ENCODE measurements at places on chromosomes 1 and 21.

DNA sequence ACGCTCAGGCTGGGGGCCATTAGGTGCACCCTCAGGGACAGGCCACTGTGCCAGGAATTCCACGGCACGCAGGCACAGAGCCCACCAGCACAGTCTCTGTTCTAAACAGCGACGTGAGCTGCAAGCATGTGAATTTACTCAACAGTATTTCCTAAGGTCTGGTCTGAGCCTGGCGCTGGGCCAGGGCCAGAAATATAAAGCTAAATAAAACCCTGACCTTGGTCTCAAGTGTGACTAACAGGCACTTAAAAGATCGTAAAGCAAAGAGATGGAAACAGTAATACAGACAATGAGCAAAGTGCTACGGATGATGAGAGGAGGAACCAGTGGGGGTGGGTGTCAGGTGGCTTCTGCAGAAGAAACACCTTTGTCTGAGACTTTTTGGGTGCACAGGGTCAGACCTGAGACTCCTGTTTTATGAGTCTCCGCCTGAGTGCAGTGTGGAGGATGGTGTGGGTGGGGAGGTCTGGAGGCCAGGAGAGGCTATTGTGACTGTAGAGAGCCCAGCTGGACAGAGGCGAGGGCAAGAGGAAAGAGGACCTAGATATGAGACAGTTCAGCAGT is 53.4 kb upstream of the EDN2 start:
- H3K27me3 ChIP-seq, result no peaks in the 10 kb centered on the region
- H3K27ac ChIP-seq, result no peak overlapping the region
- peaks cover 12% of the 10 kb centered on the region for H3K4me1 ChIP-seq
- H3K4me3 ChIP-seq, result no peak overlapping the region
- no peak for DNase-seq

- H3K27ac ChIP-seq, result no peak overlapping the region
- H3K4me3 ChIP-seq, result no peak overlapping the region
- no peak for DNase-seq
- peaks cover 50% of the 10 kb centered on the region for H3K4me1 ChIP-seq
Observed at GRCh38 chr1:19310061-19310460, 1.9 kb downstream of the AKR7A2 start.

DNA sequence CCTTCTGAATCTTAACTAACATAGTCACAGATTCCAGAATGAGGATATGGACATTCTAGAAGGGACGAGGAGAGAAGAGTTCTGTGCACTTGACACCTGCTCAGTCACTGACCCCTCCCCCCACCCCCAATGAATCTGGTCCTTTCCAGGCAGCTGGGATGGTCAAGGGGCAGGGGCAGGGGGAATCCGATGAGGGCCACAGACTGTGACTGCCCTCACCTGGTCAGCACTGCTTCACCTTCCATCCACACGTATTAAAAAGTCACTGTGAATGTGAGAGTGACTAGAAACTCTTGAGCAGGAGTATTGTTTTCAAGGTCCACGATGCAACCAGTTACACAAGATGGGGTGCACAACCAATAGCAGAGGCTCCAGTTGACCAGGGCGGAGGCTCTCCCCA is 9.5 kb upstream of the PRAMEF12 start:
- no peak overlapping the region for H3K27ac ChIP-seq
- no peaks in the 10 kb centered on the region for H3K4me1 ChIP-seq
- H3K36me3 ChIP-seq, result no peaks in the 10 kb centered on the region

DNA sequence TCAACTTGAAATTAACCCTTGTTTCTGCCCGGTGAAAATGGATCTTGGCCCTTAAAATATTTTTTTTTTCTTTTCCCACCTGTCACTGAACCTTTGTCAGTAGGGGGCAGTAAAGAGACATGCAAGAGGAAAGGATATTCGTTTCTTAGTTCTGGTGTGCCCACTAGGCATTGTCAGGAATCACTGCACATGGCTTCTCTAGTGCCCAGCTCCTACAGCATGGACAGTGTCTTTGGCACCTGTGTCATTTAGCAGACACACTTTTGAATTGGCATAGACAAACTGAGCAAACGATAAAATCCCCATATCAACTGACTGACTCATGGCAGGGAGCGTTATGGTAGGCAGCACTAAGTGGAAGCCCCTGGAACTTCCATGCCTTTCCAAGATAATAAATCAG is 1048.1 kb downstream of the BRINP3 start:
- no peaks in the 10 kb centered on the region for H3K36me3 ChIP-seq
- no peak overlapping the region for H3K4me3 ChIP-seq
- no peak overlapping the region for H3K27ac ChIP-seq
- no peak for DNase-seq
- no peaks in the 10 kb centered on the region for H3K27me3 ChIP-seq

DNA sequence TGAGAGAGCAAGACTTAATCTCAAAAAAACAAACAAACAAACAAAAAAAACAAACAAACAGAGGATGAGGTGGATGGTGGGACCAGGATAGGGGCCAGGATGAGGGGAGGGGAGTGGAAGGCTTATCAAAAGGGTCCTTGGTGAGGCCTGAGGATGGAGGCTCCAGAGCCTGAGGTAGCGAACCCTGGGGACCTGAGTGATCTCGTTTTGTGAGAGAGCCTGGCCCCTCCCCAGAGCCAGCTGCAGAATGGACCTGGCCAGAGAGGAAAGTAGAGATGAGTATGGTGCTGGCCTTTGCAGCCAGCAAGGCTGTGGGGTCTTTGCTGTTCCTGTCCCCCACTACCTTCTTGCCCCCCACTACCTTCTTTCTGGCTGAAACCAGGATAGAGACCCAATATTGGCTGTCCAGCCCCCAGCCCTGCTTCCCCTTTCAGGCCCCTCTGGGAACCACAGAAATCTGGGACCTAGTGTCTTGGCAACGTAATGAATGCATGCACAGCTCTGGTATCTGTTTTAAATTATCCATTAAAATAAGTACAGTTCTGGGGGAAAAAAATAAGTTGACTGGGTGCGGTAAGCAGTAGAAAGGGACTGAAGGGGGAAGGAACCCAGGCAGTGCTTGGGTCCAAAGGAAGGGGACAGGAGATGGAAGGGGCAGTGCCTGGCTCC is 1.1 kb upstream of the LMNA start:
- peak overlapping the region; percentile 97 for H3K27ac ChIP-seq
- H3K36me3 ChIP-seq, result no peaks in the 10 kb centered on the region
- peaks cover 53% of the 10 kb centered on the region for H3K4me1 ChIP-seq
- peak overlapping the region; percentile 100 for H3K4me3 ChIP-seq
- no peaks in the 10 kb centered on the region for H3K27me3 ChIP-seq

All from vagina (tissue), 2 donors.